ENCODE measurements at places on chromosomes 2 and 18.
A peak's percentile ranks its signal among the peaks of the same experiment; 100 is the strongest.

GRCh38 chr18:10113121-10114022, 199.6 kb downstream of the VAPA start:
- no peak for DNase-seq

- no peak for DNase-seq
Measured at GRCh38 chr2:151137526-151137925, 124.1 kb downstream of the RBM43 start.

DNA sequence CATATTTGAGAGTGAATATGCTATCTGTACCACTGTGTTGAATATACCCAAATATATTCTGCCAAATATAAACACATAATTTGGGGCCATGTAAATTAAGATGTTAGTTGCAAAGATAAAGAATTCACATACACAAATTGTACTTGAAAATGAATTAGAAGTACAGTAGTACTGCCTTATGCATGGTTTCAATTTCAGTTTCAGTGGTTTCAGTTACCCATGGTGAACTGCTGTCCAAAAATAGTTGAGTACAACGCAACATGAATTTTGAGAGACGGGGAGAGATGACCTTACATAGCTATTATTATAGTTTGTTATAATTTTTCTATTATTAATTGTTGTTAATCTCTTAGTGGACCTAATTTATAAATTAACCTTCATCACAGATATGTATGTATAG, 1313.0 kb upstream of the FAM98A start:
- DNase-seq, result no peak

DNA sequence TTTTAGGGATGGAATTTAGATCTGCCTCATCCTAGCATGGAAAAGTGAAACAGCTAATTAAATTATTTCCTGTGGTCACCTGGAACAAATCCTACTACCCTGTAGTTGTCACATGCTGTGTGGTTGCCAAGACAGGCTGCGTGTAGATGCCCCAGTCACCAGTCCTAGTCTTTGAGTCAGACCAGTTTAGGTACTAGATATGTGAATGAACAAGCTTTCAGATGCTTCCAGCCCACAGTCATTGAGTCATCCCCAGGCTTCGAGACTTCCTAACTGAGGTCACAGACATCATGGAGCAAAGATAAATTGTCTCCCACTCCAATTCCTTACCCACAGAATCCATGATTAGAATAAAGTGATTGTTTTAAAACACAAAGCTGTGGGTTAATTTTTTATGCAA, 35.8 kb upstream of the GRB14 start:
- no peak for DNase-seq

DNA sequence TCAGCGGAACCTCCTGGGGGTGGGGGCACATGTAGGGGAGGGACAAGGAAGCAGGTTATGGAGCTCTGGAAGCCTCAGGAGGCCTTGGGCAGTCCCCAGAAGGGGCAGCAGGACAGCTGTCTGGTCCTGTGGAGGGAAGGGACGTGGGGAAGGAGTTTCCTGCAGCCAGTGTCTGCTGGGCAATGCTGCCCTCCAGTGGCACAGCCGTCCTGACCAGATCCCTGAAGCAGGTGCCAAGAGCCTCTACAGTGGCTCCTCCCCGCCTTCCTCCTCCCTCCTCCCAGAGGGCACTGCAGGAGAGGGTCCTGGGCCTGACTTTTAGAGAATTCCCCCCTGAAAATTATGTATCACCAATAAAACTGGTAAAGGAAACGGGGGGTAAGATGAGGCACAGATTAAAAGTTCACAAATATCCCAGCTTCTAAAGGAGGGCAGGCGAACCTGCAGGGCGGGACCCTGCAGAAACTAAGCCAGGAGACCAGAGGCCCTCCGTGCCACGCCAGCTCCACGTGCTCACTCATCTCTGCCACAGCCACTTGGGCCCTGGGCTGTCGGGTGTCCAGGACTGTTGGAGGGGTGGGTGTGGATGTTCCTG, 258.5 kb downstream of the TWIST2 start:
- DNase-seq, result no peak

GRCh38 chr2:72993147-72993932, 76.0 kb downstream of the EMX1 start:
- peak; percentile 49 for DNase-seq

Data from CD4-positive, CD25-positive, alpha-beta regulatory T cell (primary cell).